Effector CD8-positive, alpha-beta T cell (primary cell): ENCODE measurements at places on chromosomes 6 and 20.

DNA sequence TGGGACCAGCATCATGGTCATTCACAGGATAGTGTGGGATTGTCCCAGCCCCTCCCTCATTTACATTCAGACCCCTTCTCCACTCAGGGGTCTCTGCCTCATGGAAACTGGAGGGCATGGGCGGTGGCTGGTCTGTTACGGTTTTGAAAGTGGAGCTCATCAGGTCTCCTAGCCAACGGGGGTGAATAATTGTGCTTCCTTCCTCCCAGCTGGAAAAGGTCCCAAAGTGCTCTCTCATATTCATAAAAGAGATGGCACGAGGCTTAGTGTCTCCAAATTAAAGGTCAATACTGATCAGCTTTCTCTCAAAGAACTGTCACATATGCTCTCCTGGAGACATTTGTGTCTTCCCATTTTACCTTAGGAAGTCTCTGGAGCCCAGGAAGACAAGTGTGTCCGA, 19.9 kb downstream of the JARID2 start:
- DNase-seq, result no peak

DNA sequence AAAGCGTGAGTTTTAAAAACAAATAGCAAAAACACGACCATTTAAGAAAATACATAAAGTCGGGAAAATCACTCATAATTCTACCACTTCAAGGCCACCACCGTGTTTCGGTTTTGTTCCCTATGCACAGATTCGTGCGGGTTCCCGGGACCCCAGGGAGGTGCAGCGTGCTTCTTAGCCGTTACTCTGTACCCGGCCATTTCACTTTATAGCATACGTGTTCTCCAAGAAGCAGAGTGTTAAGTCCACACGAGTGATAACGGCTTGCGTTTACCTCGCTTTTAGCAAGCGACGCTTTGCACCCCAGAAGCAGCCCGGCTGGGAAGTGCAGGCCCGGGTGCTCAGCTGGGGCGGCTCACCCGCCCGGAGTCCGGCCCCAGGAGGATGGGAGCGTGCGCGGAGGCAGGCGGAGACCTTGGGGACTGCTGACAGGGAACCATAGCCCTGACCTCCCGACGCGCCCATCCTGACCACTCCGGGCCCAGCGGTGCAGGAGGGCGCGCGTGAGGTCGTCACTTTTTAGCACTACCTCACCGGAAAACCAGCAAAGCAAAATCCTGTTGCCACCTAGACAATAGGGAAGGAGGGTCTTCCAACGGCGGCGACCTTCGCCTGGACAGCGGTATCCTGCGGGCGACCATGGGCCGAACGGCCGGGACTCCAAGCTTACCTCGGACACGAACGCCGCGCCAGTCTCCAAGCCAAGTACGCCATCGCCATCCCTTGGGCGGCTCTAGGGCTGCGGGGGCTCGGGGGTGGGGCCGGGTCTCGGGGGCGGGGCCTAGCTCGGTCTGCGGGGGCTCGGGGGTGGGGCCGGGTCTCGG, at the start of gene ECI2:
TSS of gene ECI2 (minus strand) at position 735 of the 824 bp plus-strand sequence. CDS start at position 720, 15 bp downstream.
- peak; percentile 40 for DNase-seq

GRCh38 chr20:8183526-8183925, 51.5 kb downstream of the PLCB1 start:
- DNase-seq, result no peak

- DNase-seq, result no peak
Observed at GRCh38 chr20:51796340-51796739, 6.0 kb downstream of the SALL4 start.

- no peak for DNase-seq
Observed at GRCh38 chr6:137941995-137942394, 74.9 kb downstream of the TNFAIP3 start.

GRCh38 chr20:32924781-32925180, 66.1 kb downstream of the EFCAB8 start:
- no peak for DNase-seq

- no peak for DNase-seq
Observed at GRCh38 chr20:35030136-35030535, 62.5 kb downstream of the TRPC4AP start.

- no peak for DNase-seq
Observed at GRCh38 chr20:4369798-4370124, 351.9 kb upstream of the PRND start.

DNA sequence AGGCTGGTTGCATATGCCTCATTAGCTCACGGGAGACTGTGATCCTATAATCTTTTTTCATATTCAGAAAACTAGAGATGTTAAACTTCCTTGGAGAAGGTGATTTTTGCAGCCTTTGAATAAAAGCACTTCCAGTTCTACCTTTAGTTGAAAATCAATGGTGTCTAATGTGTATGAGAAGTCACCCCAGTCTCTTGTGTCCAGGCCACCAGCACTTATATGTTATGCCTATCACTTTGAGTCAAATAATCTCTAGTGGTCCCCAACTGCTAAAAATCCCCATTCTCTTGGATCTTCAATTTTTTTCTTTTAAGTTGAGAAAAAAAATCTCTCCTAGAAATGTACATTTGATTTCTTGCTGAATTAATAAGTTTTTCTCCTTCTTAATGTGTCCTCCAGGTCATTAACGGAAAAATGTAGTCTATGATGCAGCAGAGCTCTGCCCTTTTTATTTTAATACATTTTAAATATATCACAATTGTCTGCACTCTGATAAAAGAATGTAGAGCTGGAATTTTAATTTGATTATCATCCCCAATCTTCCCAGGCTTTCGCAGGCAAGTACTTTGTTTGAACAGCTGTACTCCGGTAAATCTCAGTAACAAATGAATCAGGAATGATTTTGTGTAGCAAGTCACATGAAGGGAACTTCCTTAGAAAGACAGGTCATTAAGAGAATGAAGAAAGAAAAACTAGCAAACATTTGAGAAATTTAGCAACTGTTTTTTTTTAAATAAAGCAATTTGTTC, 147.0 kb downstream of the SOX4 start:
- no peak for DNase-seq

DNA sequence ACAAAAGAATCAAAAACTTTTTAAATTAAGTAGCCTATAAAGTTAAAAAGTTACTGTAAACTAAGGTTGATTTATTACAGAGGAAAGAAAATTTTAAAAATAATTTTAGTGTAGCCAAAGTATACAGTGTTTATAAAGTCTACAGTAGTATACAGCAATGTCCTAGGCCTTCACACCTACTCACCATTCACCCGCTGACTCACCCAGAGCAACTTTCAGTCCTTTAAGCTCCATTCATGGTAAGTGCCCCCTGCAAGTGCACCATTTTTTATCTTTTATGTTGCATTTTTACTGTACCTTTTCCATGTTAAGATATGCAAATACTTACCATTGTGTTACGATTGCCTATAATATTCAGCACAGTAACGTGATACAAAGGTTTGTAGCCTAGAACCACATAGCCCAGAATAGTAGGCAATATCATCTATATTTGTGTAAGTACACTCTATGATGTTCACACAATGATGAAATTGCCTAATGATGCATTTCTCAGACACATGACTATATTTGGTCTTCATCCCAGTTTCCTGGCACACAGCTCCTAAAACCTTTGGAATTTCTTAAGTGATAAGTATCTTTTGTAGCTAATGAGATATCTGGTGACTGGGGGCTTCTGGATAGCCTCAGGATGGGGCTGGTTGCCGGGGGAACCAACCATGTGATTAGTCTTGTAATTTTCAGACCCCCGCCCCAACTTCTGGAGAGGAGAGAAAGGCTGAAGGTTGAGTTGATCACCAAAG, 111.0 kb downstream of the MRPL14 start:
- no peak for DNase-seq

DNA sequence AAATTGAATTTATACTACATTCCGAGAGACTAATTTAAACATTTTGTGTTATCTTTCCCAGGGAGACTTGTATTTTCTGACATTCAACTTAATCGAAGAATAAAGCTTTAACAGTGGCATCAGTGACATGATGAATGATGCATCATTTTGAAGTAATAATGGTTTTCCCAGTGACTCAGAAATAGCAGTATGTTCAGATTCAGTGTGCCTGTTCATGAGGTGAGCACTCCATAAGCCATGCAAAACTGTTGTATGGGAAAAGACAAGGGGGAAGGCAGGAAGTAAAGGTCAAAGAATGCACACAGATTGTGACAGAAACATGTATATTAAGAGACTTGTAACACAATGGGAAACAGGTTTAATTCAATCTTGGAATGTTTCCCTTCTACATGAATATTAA, 1348.2 kb upstream of the GJE1 start:
- DNase-seq, result no peak

DNA sequence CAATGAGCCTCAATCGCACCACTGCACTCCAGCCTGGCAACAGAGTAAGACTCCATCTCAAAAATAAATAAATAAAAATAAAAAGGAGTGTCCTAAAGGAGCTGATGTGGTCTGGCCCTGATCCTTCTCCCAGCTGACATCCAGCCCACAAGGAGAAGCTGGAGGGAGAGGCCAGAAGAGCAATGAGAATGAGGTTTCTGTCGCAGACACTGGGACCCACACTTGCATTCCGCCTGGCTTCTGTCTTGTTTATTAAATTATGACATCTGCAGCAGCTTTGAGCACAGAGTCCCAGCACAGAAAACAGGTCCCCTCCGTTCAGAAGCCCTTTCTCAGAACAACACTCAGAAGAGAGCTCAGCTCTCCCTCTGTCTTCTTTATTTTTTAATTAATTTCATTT, 10.3 kb upstream of the E2F1 start:
- no peak for DNase-seq

DNA sequence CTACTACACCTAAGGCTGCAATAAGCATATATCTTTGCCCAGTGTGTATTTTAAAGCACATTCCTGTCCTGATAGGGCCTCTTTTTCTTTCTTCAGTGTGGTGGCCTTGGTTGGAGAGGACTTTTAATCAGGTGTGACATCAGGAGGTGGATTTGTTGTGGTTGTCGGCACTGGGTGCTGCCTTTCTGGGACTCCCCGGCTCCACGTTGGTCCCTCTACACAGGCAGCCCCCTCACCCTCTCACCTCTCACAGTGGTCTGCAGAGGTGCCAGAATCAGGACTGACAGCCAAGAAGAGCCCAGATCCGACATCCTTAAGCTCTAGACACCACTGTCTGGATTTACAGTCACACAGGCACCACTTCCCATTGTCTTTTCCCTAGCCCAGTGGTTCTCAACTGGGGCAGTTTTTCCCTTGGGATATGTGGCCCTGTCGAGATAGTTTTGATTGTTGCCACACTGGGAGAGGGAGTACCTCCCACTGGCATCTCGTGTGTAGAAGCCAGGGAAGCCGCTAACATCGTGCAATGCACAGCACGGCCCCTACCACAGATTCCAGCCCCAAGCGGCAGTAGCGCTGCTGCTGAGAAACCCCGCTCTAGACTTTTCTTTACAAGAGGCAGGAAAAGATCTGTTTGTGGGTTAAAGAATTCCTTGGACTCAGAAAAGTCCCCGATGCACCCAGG, 314.1 kb downstream of the QKI start:
- DNase-seq, result no peak

DNA sequence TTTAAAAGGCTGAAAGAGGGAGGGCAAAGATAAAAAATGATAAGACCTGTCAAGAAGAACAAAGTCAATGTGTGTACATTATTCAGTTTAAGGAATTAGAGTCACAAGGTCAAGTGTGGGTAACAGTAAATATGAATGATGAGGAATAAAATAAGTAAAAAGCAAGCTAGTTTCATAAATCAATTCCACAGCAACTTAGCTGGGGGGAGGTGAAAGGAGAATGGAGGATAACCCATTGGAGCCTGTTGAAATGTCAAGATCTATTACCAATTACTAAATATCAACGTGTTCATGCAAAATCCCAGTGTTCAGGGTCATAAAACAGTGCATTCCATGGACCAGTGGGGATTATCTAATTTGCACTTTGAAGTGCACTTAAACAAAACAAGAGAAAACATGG, 242.9 kb downstream of the TBX18 start:
- DNase-seq, result no peak

- DNase-seq, result no peak
Observed at GRCh38 chr6:56314683-56315523, 67.5 kb upstream of the COL21A1 start.

GRCh38 chr20:53547664-53548239, 45.9 kb downstream of the ZNF217 start:
- no peak for DNase-seq

- DNase-seq, result no peak
Observed at GRCh38 chr20:13878566-13878965, 93.7 kb downstream of the NDUFAF5 start.

DNA sequence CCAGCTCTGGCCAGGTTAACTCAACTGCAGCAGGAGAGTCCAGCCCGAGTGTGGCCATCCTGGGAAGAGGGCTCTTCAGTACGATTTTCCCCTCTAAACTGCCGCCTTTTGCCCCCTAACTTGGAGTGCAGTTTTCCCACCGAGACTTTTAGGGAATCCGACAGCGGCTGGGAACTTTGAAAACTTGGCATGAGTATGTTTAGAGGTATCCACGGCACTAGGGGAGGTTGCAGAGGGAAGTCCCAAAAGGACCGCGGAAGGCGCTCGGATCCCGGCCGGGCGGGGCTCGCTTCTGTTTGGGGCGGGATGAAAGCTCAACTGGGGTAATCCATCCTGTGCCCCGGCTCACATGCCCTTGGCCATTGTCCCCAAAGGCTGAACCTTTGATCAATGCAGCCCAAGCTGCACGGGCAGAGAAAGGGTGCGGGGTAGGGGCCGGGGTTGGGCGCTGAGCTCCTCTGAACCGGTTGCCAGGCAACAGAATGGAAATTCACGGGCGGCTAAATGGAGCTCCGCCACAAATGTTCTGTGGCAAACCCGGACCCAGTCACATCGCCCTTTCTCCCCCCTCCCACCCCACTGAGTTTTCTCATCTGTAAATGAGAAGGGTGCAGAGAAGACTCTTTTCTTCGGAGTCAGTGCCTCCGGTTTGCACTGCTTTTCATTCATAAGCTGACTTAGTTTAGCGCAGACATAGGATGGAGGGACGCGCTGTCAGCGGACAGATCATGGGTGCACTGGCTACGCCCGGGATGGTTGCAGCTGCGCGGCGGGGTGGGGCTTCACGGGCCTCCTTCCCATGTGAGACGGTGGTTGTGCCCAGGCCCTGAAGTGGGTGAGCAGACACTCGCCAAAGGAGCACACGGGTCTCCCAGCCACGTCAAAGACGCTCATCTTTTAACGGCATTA, 2.3 kb downstream of the BMP6 start:
- DNase-seq, result no peak

DNA sequence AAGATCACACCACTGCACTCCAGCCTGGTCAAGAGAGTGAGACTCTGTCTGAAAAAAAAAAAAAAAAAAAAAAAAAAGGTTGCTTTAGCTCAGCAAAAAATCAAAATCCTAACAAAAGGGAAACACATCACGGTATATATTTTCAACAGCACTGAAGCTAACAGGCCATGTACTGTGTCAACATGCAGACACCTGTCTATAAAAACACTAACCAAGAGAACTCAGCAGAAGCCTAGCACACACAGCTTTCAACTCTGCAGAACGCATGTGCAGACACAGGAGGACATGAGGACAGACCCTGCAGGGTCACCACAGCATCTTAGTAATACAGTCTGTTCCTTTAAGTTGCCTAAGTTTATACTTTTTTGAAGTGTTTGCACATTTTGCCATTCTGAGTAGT, 13.5 kb downstream of the NINL start:
- DNase-seq, result no peak
